ENCODE measurements at places on chromosomes 7 and 10.

DNA sequence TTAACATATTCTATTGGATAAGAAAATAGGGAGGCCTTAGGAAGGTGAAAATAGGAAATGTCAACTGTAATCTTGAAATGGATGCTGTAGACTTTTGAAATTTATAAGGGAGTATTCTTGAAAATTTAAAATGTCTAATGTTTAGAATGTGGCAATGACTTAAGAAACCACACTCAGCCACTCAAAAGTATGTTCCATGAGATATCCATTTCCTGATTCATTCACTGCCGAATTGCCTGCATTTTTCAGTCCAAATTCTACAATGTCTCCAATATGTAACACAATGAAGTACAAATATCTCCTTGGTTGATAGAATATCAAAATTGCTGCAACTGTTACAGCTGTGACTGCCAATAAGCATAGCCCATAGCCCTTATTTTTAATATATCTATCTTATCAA lies 25.9 kb downstream of the PRKG1 start:
- no peak for DNase-seq

- DNase-seq, result no peak
Observed at GRCh38 chr7:158416283-158416933, 171.2 kb downstream of the PTPRN2 start.

DNA sequence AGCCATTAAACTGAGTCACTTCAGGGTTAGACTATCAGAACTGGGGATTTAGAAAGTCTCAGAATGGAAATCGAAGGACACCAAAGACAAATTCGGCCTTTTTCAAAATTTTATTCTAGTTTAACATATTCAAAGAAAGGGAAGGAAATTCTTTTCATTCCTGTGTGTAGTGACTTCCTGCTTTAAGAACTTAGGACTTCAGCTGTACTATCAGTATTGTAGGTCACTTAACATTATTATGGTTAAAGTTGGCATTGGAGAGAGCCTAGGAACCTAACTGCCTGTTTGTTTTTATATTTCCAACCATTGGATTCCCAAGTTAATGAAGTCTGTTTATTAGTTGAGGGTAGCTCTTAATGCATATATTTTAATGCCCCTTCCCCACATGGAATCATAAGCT lies 63.7 kb downstream of the PTEN start:
- no peak for DNase-seq

GRCh38 chr7:8177109-8177933 lies 84.6 kb downstream of the ICA1 start:
- DNase-seq, result no peak

- no peak for DNase-seq
Observed at GRCh38 chr10:25766687-25767221, 167.3 kb upstream of the MYO3A start.

DNA sequence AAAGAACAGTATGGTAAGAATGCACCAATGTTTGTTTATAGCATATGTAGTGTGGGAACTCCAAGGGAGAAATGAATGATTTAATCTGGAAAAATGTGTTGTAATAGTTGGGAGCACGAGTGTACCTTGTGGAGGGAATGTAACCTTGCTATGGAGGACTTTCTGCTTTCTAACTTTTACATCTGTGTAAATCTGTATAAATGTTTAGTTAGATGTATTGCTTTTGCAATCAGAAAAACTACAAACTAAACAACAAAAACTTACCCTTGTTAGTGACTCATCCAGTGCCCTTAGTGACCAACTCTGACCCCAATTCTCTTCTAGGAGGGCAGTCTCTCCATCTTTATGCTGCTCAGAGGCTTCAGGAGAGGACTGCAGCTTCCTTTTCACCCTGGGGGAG lies 89.3 kb downstream of the CCNY start:
- no peak for DNase-seq

DNA sequence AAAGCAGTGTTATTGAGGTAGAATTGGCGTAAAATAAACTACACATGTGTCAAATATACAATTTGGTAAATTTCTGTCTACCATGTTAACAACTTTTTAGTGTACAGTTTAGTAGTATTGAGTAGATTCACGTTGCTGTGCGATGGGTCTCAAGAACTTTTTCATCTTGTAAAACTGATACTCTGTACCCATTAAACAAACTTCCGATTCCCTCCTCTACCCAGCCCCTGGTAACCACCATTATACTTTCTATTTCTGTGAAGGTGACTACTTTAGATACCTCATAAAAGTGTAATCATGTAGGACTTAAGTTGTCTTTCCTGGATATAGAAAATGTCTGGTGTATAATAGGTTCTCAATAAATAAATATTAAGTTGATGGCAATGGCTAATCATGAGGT lies 408.5 kb upstream of the POT1 start:
- no peak for DNase-seq

DNA sequence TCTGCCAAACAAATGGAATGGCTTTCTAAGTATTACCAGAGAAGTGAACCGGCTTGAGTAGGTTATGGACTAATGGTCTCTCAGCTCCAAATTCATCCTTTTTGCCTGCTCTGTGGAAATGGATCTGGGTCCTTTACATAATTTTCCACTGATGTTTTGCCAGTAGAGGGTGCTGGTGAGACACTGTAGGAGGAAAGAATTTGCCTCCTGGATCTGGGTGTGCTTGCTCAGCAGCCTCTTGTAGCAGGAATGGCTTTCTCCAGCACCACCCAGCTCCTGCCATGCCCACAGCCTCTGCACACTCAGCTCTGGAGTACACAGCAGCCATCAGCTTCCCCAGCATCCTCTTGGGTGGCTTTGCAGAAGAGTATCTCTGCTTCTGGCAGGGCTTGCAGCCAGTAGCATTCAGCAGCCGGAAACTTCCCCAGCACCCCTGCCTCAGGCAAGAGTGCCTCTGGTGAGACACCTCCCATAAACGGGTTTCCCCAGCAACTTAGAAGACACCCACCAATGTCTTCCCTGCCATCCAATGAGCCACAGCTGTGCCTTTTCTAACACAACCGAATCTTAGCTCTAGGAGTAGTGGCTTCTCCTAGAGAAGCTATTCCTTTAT lies 235.0 kb upstream of the PLPP4 start:
- peak; percentile 59 for DNase-seq

GRCh38 chr10:122271076-122271475 lies at the start of gene BTBD16:
Gene BTBD16 (plus strand): TSS chr10:122271296. CDS start chr10:122275082, 3,786 bp downstream.
- no peak for DNase-seq

DNA sequence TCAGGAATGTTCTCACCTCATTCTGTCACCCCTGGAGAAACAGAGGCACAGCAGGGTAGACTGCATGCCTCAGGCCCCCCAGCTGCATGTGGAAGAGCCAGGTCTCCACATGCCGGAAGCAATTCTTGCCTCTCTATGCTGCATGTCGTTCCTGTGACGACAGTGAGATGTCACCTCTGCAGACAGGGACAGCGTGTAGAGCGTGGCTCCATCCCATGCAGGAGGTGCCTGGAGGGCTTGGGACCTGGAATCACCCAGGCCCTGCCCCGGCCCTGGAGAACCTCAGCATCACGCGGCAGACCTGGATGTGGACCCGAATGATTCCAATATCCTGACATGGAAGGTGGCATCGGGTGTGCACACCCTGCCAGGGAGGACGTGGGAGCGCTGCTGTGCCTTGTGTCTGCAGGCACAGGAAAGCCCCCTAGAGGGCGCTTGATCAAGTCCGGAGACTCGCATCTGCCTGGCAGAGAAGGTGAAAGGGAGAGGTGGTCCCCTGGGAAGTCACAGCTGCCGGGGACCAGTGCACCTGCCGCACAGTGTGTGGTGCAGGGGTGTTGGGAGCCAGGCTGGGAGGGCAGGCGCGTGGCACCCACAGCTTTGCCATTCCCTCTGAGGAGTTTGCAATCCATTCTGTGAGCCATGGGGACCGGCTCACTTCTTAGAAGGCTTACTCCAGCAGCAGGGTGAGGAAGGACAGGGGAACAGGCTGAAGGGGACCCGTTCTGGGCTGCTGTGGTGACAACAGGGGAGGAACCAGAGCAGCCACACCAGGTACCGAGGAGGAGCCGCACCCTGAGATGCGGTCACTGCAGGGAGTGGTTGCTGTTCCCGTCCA lies 45.3 kb upstream of the EN2 start:
- peak; percentile 89 for DNase-seq

DNA sequence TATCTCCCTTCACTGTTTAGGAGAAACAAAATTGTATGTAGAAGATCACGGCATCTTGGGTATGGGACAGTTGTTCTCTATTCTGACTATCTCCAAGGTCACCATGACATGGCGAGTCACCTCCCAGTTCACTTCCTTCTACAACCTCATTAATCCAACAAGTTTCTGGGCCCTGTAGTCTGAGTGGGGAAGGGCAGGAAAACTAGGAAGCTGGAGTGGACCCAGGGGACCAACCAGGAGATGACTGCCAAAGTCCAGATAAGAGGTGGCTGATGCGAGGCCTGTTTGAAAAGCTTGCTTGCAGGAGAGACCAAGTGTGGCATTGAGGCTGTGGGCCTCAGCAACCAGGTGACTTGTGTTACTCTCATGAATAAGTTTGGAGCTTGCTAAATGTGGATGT lies 584.9 kb downstream of the TNS3 start:
- DNase-seq, result no peak

DNA sequence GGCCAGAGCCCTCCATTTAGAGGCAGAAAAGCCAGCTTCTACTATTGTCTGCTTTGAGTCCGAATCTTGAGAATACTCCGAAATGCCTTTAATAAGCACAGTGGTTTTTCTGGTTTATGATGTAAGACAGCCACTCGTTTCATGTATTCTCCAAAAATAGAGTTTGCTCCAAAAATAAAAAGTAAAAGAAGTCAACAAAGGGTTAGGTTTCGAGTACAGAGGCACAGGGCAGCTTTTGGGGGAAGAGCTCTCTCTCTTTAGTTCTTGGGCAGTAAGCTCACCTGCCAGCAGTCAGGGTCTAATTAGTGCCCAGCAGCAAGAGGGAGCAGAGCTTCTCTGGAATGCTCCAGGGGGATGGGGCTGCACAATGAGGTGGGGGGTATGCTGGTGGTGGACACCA lies 20.2 kb downstream of the CREB3L2 start:
- peak; percentile 67 for DNase-seq

Data from GM13977 (cell line).